ENCODE measurements at places on chromosomes 7 and 10.

DNA sequence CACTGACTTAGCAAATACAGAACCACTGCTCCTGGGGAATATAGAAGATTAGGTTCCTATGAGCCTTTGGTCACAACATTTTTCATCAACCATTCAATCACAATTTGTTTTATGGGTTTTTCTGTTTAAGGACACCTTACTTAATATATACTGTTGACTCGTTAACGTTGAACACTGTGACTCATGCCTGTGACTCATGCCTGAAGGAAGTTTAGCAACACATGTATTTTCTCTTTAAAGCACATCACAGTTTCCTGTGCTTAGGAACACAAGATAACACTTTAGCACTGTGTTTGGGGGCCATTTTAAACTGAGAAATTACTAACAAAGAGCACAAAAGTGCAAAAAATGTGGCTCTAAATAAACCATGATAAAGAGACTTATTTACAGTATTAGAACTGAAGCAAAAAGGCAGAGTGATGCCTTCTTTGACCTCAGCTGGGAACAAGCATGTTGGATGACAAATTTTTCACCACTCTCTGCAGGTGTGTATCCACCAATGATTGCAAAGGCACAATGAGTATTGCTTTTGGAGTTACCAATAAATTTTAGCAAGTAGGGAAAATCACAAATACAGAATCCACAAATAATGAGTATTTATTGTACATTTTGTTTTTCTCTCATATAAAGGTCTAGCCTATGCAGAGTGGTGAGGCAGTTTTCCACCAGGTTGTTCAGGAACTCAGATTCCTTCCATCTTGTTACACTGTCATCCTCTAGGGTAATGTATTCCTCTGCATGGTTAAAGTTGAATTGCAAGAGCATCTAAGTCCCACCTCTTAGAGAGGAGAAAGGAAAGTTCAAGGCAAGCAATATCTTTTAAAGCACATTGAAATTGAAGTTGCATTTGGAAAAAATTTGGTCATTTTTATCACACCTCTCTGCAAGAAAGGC is 7.3 kb downstream of the FGFBP3 start:
- peaks cover under 1% of the 10 kb centered on the region for H3K4me1 ChIP-seq
- no peak overlapping the region for H3K27ac ChIP-seq
- H3K27me3 ChIP-seq = no peaks in the 10 kb centered on the region
- H3K4me3 ChIP-seq = no peak overlapping the region
- DNase-seq = peak; percentile 81
- no peaks in the 10 kb centered on the region for H3K36me3 ChIP-seq

DNA sequence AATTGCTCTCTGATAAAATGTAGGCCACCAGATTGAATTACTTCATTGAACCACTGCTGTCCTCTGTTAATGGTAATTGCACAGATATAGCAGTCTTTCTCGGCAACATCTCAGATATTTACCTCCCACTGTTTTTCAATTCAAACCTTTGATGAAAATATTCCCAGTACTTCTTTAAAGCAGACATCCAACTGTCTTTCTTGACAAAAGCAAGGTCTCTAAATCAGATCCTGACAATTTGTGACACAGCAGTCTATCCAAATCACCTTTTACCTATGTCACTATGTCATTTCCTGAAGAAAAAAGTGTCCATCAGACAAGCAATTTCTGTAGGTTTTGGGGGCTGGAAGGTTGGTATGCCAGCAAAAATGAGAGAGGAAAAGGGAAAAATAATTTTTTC is 555.7 kb downstream of the AUTS2 start:
- H3K4me3 ChIP-seq = no peak overlapping the region
- no peak for DNase-seq
- H3K27me3 ChIP-seq = no peaks in the 10 kb centered on the region
- H3K27ac ChIP-seq = no peak overlapping the region

- no peaks in the 10 kb centered on the region for H3K27me3 ChIP-seq
- H3K27ac ChIP-seq = no peak overlapping the region
- no peaks in the 10 kb centered on the region for H3K36me3 ChIP-seq
- H3K4me3 ChIP-seq = no peak overlapping the region
- no peaks in the 10 kb centered on the region for H3K4me1 ChIP-seq
Observed at GRCh38 chr10:130021383-130021950, 57.4 kb upstream of the EBF3 start.

DNA sequence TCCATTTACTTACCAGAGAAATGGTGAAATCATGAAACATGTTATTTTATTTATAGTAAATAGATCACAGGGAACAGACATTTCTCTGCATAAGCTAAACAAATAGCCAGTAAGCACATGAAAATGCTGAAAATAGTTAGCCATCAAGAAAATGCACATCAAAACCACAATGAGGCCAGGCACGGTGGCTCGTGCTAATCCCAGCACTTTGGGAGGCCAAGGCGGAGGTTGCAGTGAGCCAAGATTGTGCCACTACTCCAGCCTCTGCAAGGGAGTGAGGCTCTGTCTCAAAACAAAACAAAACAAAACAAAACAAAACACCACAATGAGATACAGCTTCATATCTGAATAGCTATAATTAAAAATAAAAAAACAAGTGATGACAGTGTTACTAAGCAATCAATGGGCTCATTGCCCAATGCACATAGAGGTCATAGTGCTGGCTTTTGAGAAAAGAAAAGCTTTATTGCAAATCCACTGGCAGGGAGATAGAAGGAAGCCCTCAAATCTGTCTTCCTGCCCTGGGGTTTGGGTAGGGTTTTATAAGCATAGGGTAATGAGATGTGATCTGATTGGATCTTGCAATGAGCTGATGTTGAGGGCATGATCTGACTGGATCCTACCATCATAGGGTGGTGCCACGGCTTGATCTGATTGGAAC is 16.2 kb downstream of the CSTF2T start:
- peaks cover 36% of the 10 kb centered on the region for H3K27me3 ChIP-seq
- H3K27ac ChIP-seq = no peak overlapping the region
- no peak overlapping the region for H3K4me3 ChIP-seq
- DNase-seq = no peak

DNA sequence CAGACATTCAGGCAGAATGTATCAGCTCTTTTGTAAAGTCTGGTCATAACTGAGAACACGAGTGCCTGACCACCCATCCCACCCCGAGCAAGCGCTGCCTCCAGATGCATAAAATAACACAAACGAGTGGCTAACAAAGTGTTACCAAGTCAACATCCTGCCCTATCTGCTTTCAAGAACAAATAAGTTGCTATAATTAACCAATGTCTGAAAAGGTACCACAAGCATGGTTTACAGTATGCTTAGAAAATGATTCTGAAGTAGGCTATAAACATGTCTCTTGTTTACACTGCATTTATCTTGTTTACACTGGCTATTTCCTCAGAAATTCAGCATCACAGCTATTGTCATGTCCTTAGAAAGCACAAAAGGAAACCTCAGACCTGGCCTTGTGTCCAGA is 49.5 kb downstream of the PIK3AP1 start:
- H3K4me1 ChIP-seq = no peaks in the 10 kb centered on the region
- no peak overlapping the region for H3K27ac ChIP-seq
- no peaks in the 10 kb centered on the region for H3K36me3 ChIP-seq
- no peaks in the 10 kb centered on the region for H3K27me3 ChIP-seq

GRCh38 chr7:44693641-44694313 is 54.9 kb upstream of the ZMIZ2 start:
- H3K36me3 ChIP-seq = peaks cover 42% of the 10 kb centered on the region
- H3K27me3 ChIP-seq = no peaks in the 10 kb centered on the region
- no peak for DNase-seq
- no peak overlapping the region for H3K27ac ChIP-seq

GRCh38 chr7:39651265-39651664 is 27.9 kb downstream of the RALA start:
- no peaks in the 10 kb centered on the region for H3K27me3 ChIP-seq
- no peak overlapping the region for H3K27ac ChIP-seq
- no peak overlapping the region for H3K4me3 ChIP-seq
- DNase-seq = no peak
- H3K4me1 ChIP-seq = no peaks in the 10 kb centered on the region
